ENCODE measurements at places on chromosomes 5 and 9.

- no peak for DNase-seq
These were observed 22.8 kb upstream of the RNU6ATAC start for GRCh38 chr9:134187110-134187531.

- DNase-seq, result no peak
These were observed 97.0 kb upstream of the ANKRD55 start for GRCh38 chr5:56330167-56330566.

- no peak for DNase-seq
These were observed 4.3 kb downstream of the SPATA24 start for GRCh38 chr5:139399501-139400121.

DNA sequence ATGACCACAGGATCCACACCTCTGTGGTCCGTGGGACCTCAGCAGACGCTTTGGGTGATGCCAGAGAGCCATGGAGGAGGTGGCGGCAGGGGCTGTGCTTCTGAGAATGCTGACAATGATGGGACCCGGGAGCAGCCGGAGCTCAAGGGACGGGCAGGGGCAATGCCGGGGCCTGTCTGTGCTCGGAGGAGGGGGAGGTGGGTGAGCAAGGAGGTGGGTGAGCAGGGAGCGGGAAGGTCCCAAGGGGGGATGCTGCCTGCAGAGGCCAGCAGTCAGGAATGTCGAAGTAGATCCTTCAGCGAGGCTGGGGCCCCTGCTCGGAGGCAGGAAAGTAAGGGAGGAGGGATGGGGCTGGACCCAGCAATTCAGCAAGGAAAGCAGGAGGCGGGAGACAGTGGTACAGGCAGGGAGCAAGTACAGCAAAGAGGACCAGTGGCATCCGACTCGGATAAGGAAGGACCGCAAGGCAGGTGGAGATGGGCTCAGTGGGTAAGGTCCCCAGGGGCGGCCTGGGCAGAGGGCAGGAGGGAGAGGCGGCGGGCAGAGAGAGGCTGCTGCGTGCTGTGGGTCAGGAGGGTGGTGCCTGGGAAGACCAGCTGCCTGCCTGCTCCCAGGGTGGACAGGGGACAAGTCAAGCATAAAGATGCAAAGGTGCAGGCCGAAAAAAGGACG, 49.0 kb downstream of the ADAMTS2 start:
- no peak for DNase-seq

- DNase-seq, result no peak
These were observed 9.3 kb upstream of the TRIM36 start for GRCh38 chr5:115179030-115179393.

DNA sequence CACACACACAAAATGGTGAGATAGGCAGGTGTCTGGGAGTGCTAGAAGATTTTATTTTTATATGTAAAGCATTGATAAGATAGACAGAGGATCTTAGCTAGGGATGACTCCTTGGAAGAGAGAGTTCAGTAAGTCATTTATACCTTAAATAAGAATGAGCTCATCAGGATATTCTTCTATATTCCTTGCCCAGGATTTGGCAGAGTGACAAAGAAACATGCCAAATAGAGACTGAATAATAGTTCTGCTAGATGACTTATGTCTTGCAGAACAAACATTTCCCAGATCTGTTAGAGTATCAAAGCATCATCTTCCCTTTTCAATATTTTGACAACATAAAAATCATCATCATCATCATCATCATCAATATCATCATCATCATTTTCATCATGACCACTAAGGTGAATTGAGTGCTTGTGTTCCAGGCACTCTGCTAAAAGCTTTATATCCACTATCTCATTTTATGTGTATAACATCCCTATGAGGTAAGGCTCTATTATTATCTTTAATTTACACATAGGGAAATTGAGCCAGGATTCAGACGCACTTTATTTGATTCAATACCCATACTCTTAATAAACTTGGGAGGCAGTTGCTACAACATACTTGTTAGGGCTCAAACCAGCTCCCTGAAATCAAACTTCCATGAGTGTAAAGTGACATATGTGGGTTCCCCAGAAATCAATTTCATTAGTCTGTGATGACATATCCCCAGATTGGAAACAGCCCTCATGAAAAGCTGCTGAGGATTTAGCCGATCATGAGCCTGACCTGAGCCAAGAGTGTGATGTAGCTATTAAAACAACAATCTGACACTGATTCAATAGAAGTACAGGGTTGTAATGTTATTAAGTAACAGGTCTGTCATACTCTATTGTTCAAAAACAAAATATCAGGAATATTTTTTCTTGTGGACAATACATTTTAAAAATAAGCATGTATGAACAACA, 176.3 kb upstream of the SEMA6A start:
- DNase-seq, result no peak

DNA sequence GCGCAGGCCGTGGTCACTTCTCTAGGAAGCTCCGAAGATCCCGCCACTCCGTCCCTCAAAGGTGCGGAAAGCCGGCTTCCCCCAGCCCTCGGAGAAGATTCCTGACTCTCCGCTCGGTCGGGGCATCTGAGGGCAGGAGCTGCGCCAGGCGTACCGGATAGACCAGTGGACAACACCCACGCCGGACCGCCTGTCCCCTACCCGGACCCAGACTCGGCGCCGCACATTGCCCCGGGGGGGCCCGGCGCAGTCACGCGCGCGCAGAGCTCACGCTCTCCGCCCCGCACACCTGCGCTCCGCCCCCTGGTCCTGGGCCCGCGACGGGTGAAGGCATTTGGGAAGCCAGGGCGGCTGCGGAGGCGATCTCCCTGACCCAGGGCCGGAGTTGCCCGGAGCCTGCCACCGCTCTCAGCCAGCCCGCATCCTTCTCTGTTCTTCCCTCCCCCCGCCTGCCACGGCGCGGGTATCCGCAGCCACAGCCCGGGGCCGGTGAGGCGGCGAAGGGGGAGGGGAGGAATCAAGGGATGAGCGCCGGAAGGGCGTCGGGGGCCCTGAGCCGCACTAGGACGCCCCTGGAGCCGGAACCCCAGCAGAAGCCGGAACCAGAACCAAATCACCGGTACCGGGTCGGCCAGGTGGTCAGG, 448 bp downstream of the RELL2 start:
- DNase-seq, result no peak

DNA sequence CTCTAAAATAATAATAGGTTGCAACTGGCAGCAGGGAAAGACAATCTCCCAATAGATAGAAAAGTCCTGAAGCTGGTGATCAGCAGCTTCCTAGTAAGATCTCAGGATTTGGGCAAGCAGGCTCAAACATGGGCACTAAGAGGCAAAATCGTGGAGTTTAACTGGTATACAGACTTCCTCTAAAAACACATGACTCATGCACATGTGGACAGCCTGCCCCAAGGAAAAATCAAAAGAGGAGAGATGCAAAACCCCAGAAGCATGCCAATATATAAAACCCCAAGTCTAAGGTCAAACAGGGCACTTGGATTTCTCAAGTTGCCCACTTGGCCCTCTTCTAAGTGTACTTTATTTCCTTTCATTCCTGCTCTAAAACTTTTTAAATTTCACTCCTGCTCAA, 62.8 kb downstream of the CDKN2A start:
- DNase-seq, result no peak

DNA sequence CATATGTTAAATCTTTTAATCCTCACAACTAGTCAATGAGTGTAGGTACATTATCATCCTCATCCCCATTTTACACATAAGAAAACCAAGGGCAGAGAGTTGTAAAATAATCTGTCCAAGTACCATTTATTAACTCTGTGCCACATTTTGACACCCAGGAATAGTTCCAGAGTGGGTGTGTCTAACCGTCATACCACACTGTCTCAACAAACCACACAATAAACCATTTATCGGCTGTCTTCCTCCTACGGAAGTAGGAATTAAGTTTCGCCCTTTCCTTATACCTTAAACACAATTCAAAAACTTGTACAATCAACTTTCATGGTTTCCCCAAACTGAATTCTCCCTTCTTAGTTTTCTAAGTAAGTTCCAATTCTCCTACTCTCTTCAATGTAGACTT, 11.4 kb downstream of the AP3B1 start:
- no peak for DNase-seq

- DNase-seq, result no peak
These were observed 38.0 kb upstream of the TCERG1 start for GRCh38 chr5:146409054-146409671.

- DNase-seq, result no peak
These were observed 43.6 kb downstream of the OSMR start for GRCh38 chr5:38889424-38889823.

DNA sequence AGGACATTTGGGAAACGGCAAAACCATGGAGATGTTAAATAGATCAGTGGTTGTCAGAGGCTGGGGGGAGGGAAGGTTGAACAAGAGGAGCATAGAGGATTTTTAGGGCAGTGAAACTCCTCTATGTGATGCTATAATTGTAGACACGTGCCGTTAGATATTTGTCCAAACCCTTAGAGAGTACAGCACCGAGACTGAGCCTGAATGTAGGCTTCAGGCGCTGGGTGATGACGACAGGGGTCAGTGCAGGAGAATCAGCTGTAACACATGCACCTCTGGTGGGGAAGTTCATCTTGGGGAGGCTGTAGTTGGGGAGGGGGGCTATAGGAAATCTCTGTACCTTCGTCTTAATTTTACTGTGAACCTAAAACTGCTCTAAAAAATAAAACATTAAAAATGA, 22.2 kb upstream of the CLPTM1L start:
- no peak for DNase-seq

DNA sequence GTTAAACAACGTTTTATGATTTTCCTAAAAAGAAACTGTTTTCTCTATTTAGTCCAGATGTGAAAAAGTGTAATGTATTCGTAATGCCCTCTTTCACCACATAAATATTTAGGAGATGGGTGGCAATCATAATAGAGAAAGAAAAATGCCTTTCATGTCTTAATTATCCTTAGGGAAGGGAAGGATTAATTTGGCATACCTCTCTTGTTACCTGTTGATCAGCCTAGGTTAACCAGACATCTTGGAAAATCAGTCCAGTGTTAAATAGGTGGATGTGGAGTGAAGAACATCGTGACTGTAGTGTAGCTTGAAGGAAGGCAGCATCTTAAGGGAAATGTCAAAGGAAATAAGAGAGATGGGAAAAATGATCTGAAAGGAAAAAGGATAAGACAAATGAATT, 76.2 kb downstream of the NNT start:
- DNase-seq, result no peak

DNA sequence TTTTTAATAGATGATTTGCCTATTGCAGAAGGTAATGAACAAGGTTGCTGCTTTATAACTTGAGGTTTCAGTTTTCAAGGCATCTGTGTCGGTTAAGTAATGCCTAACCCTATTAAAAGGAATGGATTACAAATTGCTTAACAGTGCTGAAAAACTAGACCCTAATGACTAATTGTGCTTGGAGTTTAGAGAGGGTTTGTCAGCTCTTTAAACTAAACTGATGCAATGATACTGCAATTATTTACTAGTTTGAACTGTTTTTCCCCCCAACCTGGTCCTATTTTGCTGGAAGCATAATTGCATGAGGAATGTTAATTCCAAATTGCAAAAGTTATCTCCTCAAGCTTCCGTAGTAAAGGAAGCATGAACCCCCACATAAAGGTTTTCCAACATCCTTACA, 39.3 kb upstream of the TLX3 start:
- DNase-seq, result no peak

- DNase-seq, result no peak
These were observed 74.6 kb downstream of the UBAP1 start for GRCh38 chr9:34253460-34253837.

- no peak for DNase-seq
These were observed 183.7 kb downstream of the ZNF462 start for GRCh38 chr9:107046692-107047091.

DNA sequence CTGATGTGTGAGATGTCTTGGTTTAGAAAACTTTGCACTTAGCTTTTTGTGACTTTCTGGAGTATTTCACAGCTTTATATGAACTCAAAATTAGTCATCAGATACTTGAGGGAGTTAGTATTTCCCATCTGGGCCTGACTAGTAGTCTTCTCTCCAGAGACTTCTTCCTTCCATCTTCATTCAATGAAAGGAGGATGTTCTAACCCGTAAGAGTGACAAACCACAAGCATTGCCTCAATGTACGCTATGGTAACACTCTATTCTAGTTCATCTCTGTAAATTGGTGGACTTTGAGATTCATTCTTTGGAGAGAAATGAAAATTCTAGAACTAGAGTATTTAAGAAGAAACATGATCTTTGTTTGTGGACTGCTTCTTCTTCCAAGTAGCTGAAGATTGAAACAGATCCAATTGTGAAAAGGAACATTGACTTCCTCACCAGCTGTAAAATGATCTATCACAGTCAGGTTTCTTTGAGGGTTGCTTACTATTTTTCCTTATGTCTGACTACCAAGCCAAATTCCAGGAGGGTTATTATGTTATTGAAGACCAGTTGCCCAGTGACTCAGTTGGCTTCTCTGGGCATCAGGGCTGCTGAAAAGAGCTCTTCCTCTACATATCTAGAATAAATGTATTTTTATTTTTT, 157.6 kb downstream of the SLC12A2 start:
- no peak for DNase-seq

- no peak for DNase-seq
These were observed 2.5 kb upstream of the HNRNPAB start for GRCh38 chr5:178201927-178202235.

- no peak for DNase-seq
These were observed 9.4 kb downstream of the TRAF1 start for GRCh38 chr9:120916991-120917880.

- no peak for DNase-seq
These were observed 11.6 kb downstream of the SSBP2 start for GRCh38 chr5:81739291-81739690.

GRCh38 chr9:6015278-6016157, at the start of gene RANBP6:
Gene RANBP6 (minus strand): TSS chr9:6015624. CDS start chr9:6015607, 17 bp downstream.
- peak; percentile 61 for DNase-seq

DNA sequence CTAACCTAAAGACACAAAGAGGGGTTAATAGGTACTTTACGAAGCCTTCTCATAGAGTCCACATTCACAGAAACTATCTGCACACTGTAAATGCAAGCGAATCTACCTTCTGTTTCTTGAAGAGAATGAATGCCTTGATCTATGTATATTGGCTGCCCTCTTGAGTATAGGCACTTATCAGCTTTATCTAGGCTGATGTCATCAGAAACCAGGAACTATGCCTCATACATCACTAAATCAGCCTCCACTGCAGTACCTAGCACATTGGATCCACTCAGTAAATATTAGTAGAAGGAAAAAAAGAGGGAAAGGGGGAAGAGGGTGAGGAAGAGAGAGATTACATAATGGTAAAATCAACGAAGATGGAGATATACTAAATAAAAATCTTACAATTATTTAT, 477.1 kb downstream of the CAAP1 start:
- no peak for DNase-seq

DNA sequence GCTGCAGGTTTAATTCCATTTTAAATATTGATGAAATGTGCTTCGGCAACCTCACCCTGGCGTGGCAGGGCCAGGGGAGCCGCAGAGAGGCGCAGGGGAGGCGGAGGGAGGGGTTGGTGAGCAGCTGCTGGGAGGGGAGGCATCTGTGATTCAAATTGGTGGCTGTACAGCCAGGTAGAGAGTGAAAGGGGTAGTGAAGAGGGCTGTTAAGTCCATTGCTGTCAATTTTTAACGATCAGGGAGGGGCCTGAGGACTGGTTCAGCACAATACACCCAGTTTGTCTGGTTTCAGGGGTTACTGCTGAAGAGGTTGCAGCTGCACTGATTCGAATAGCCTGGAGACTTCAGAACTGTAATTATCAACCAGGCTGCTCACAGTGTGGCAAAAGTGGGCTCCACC, 31.3 kb downstream of the LHX6 start:
- DNase-seq, result no peak

All from GM19239 (cell line).